ENCODE measurements at places on chromosomes 11 and 22.

- no peak for DNase-seq
These were observed 407.3 kb downstream of the TMEM135 start for GRCh38 chr11:87444993-87445392.

- DNase-seq = no peak
These were observed 33.0 kb downstream of the GAS2 start for GRCh38 chr11:22699388-22699787.

- DNase-seq = peak; percentile 82
These were observed 62.4 kb downstream of the NECTIN1 start for GRCh38 chr11:119666463-119667131.

DNA sequence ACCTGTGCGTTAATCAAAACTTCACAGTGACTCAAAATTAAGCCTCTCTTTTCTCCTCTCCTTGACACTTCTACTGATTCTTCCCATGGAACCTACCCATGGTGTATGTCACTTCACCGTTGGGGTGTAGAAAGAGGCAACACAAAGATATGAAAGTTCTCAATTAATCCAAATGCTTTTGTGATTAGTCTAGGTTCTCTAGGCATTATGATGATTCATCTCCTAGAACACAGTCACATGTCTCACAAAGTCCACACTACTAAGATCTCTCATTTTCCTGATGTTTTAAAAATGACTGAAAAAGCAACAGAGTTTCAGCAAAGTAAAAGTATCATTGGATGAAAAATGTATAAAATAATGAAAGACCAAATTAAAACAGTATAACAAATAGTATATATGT, 13.7 kb upstream of the SCGB2A2 start:
- DNase-seq = no peak

DNA sequence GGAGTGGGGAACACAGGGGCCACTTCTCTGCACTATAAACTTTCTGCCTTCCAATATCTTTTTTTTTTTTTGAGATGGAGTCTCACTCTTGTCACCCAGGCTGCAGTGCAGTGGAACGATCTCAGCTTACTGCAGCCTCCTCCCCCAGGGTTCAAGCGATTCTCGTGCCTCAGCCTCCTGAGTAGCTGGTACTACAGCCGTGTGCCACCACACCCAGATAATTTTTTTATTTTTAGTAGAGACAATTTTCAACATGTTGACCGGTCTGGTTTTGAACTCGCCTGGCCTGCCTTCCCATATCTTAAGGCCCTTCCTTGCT, 1.7 kb downstream of the SLC3A2 start:
- peak; percentile 41 for DNase-seq

- no peak for DNase-seq
These were observed 205.5 kb downstream of the CTTN start for GRCh38 chr11:70603756-70604211.

DNA sequence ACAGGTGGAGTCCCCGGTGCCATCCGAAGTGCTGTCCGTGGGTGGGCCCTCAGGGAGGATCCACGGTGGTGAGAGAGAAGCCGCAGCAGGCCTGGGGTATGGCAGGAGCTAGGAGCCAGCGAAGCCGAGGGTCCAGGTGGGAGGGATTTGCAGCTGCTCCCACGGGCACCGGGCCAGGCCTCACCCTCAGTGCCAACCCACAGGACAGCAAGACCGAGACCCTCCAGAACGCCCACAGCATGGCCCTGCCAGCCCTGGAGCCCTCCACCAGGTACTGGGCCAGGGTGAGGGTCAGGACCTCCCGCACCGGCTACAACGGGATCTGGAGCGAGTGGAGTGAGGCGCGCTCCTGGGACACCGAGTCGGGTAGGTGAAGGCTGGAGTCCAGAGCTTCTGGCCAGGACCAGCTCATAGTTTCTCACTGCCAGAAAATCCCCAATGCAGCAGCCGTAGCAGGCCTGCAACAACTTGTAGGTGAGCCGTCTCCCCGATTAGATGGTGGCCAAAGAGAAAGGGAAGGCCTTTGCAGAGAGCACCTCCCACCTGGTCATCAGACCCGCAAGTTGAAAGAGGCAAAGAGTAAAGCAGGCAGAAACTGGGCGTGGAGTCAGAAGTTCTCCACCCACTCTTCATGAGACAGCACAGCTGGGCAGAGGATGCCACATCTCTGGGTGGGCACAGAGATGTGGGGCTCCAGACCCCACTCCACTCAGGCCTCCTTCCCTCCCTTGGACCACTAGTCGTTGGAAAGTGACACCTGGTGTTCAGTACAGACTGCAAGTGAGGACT, 20.4 kb downstream of the CSF2RB start:
- no peak for DNase-seq

DNA sequence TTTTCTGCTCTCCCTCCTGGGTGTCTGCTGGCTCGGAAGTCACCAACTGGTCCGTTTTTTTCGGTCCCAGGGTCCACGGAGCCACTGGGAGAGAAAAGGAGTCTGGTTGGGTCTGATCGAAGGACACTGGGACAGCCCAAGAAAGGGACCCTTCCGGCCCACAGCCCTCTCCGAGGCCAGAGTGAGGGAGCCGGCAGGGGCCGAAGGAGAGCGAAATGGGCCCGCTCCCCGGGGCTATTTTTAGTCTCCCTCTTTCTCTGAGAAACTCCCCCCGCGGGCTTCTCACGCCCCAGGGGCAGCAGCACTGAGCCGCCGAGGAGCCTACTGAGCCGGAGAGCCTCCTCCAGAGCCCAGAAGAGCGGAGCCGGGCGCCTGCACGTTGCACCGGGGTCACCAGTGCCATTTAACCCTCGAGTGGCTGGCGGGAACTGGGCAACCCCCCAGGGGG, 1.9 kb downstream of the ESAM start:
- peak; percentile 27 for DNase-seq

DNA sequence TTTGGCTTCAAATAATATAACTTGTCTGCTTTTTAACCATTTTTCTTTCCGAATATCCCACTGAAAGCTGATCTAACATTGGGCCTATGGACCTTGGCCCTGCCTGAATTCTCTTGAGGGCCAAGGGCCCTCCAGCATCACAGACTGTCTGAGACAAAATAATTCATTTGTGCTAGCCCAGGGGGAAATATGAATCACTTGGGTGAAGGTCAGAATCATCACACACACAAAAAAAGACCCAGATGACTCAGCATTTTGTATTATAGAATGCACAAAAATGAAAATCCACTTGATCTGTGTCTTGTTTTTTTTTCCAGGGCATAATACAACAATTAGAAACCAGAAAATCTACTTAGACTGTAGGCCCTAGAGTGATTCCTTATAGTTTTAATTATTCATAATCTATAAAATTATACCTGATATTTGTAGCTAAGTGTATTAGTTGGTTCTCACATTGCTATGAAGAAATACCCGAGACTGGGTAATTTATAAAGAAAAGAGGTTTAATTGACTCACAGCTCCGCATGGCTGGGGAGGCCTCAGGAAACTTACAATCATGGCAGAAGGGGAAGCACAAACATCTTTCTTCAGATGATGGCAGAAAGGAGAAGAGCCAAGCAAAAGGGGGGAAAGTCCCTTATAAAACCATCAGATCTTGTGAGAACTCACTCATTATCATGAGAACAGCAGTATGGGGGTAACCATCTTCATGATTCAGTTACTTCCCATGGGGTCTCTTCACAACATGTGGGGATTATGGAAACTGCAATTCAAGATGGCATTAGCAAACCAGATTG, 15.6 kb upstream of the RDX start:
- peak; percentile 40 for DNase-seq

DNA sequence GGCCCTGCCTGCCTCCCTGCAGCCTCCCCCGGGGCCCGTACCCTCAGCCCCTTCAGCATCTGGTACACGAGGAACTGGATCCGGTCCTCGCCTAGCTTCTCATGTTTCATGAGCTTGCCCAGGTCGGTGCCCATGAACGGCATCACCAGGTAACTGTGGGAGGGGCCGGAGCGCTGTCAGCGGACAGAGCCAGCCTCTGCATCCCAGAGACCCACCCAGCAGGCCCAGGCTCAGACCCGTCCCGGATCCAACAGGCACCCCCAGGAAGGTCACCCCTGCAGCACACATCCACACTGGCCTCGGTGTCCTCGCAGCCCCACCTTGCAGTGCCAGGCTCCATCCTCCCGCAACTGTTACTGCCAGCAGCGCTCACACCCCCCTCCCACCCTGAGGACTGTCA, 4.4 kb downstream of the MAPK12 start:
- no peak for DNase-seq

- DNase-seq = no peak
These were observed 427.6 kb upstream of the FAT3 start for GRCh38 chr11:91796999-91797398.

DNA sequence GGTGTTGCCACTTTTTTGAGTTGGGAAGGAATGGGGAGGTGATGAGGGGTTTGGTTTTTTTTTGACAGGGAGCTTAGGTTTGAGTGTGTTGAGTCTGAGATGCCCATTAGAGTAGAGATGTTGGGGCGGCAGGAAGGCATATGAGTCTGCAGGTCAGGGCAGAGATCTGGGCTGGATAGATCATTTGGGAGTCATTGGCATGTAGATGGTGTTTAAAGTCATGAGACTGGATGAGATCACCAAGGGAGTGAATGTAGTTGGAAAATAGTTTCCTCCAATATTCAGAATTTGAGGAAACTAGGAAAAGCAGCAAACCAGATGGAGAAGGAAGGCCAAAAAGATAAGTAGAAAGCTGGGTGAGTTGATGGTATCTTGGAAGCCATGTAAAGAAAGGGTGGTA, 2.1 kb upstream of the ANAPC15 start:
- DNase-seq = no peak

- DNase-seq = no peak
These were observed 138.2 kb upstream of the MTMR2 start for GRCh38 chr11:96062134-96062533.

- DNase-seq = no peak
These were observed 22.5 kb upstream of the OR5AN1 start for GRCh38 chr11:59336176-59336575.
